ENCODE measurements at places on chromosomes 12 and 14. TPM values are rescaled to one million over a fixed set of nuclear protein-coding genes. Genes with fewer than 3 reads are reported as not detected.

SMIM41 gene
- not detected for total RNA-seq

DNA sequence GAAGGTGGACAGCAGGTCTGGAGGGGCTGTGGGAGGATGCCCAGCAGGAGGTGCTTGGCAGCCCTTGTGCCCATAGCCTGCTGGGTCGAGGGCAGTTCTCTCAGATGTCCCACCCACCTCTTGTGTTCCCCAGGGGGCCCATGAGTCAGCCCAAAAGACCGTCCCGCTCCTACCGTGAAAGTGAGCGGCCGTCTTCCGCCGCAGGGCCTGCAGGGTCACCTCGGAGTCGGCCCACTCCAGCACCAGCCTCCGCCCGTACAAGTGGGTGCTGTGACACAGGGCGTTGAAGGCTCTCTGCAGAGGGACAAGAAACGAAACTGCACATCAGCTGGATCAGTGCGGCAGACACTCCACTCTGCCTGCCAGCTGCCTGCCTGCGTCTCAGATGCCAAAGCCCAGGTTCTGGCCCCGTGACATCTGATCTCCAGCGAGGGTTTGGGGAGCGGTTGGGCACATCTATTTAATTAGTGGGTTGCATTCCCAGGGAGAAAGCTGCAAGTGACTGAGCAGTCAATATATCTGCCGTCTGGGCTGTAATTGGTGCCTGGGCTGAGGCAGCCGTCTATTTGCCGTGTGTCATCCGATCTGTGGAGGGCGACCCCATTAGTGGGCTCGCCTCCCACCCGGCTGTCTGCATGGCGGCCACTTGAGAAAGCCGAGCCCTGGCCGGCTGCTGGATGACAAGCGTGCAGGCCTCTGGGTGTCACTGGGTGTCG lies 121.5 kb downstream of the RBM19 start:
- no peak for DNase-seq

KRT83 gene
- not detected for total RNA-seq

DNA sequence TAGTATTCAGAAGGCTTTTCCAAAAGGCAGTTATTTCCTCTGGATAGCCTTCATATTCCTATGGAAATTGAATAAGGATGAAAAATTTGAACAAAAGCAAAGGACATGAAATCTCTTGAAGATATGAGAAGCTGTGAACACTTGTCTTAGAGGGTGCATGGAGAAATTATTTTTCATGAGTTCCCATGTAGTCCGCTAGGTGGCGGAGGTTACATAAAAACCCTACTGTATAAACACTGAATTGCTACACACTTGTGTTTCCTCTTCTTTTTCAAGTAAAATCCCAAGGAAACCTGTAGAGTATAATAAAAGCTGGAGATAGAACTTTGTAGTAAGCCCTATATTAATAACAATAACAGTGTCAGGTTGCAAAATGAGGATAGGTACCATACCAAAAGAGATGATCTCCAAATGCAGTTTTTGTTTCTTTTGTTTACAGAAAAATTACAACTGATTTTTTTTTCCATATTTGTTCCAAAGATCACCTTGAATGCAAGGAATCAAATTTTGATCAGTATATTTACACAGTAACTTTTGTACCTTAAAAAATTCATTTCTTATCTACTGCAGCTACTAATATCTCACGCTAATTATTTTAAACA lies 37.8 kb upstream of the OR4E1 start:
- DNase-seq: peak; percentile 69

BIN2 gene
- not detected for total RNA-seq

GRCh38 chr12:21483531-21483930 lies 17.9 kb downstream of the RECQL start:
- no peak for DNase-seq

SOAT2 gene
- total RNA-seq: 0.57 TPM

GRCh38 chr12:112815589-112816321 lies 24.2 kb downstream of the RPH3A start:
- DNase-seq: peak; percentile 45

ABCD2 gene
- 0.15 TPM for total RNA-seq

DNA sequence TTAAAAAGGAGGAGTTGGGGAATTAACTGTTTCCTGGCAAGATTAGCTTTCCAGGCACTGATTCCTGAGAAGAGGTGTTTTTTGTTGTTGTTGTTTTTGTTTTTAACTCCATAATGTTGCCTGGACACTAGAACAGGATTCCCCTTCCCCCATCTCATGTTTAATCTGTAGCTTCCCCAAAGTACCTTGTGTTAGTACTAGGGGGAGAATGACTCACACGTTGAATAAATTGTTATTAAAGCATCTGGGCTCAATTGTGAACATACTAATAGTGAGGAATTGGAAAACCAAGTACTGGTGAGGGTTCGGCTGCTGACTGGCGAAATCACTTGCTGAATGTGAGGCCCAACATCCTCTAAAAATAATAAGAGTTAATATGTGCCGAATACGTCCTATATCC lies 1.3 kb upstream of the GNG2 start:
- no peak for DNase-seq

CD163L1 gene
- 0.18 TPM for total RNA-seq

- DNase-seq: no peak
Measured at GRCh38 chr14:91292491-91292890, 48.0 kb upstream of the GPR68 start.

DNA sequence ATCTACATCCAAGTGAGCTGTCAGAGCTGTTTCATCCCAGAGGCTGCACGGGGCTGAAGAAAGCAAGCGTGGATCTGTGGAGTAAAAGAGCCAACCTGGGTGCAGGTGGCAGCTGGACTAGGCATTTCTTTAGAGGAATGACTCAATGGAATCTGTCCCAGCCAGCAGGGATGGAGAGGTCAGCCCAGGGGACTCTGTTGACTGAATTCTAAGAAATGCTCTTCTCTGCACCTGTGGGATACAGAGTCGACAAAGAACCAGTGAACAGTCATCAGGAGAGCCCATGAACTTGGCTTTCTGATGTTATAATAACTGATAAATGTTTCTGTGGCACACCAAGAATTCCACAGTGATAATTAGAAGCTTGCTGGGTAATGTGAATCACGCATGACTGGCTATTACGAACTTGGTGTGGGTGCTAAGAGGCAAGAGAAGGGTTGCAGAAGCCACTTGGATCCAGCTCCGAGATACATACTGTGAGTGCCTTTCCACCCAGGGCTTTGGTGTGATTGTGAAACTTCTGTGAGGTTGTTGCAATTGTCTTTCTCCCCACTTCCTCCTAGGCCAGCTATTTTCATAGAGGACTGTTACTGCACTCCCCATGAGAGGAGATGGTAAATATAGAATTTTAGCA lies 16.2 kb downstream of the PYGL start:
- peak; percentile 95 for DNase-seq

CYP46A1 gene
- 14.2 TPM for total RNA-seq
